CD4-positive, alpha-beta T cell treated with Interleukin-2 at 100 ng/mL for 4 hours (primary cell): ENCODE measurements at places on chromosomes 4 and X.

DNA sequence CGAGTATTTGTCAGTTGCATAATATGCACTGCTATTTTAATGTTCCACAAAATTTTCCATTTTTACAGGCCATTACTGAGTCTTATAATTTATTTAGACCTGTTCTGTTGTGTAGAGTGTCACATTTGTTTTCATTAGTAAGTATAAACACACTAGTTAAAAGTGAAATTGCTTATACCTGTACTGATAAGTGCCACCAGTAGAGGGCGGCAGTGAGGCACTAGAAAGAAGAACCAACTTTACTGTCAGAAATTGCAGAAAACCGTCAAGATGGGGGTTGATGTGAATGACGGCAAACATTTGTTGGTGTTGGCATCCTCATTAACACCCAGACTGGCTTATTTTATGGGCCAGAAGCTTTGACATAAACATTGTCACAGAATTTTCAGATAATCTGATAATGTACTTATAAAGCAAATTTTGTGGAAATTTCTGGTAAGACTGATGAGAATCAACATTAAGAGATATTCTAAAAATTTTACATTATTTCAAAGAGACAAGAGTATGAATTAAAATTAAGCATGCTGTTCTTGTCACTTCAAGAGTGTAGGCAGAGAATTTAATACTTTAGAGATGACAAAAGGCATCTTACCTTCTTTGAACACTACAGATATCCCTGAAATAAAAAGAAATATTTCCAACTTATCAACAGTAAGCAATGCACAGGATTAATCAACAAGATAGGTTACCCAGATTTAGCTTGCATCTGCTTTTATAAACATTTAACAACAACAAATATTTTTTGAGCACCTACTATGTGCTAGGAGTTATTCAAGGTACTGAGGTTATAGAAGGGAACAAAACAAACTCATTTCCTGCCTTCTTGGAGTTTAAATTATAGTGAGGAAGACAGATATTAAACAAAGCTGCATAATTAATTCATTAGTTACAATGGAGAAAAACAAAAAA is 24.9 kb downstream of the ALPK1 start:
- DNase-seq, result peak; percentile 88

GRCh38 chrX:135194684-135195083 is 23.5 kb upstream of the CT55 start:
- no peak for DNase-seq

DNA sequence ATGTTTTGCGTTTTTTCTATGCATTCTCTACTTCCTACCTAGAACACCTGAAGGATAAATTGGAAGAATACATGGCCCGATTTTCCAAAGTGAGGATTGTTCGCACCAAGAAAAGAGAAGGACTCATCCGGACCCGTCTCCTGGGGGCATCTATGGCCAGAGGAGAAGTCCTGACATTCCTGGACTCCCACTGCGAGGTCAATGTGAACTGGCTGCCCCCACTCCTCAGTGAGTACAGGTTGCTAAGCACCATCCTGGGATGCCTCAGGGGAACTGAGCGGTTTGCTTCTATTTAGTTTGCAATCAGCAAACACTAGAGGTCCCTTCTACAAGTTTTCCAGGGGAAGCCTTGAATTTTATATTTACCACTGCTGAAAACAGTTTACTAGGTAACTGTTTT is 359.3 kb upstream of the GALNT7 start:
- DNase-seq, result no peak

GRCh38 chrX:8730812-8731558 is 952 bp downstream of the ANOS1 start:
- DNase-seq, result no peak

GRCh38 chrX:120732879-120733278 is 103.0 kb upstream of the C1GALT1C1 start:
- DNase-seq, result no peak

DNA sequence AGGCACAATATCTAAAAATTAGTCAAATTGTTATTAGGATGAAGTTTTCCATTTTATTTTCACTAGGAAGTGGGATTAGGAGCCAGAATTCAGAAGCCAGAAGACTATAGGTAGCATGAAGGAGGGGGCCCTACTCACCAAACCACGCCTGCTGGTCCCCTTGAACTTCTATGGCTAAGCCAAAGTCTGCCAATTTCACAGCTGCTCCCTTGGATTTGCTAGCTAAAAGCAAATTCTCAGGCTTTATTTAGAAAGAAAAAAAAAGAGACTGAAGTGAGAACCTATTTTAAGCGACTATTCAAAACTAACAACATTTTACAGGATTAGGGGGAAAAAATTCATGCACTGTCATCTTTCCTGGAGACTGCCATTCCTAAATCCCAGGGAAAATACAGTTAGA is 224.3 kb downstream of the CAMK2D start:
- no peak for DNase-seq

GRCh38 chr4:105714071-105714521 is 5.5 kb downstream of the GSTCD start:
- no peak for DNase-seq

DNA sequence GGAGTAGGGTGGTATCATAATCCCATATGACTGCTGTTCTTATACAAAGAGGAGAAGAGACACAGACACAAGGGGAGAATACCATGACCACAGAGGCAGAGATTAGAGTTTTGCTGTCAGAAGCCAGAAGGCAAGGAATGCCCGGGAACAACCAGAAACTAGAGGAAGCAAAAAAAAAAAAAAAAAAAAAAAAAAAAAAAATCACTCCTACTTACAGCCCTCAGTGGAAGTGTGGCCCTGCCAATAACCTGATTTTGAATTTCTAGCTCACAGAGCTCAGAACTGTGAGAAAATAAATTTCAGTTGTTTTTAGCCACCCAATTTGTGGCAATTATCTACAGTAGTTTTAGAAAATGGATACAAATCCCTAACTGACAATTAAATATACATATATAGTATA is 30.4 kb upstream of the UBE2NL start:
- DNase-seq, result no peak

- DNase-seq, result no peak
Measured at GRCh38 chr4:106339431-106339830, 23.1 kb downstream of the AIMP1 start.

DNA sequence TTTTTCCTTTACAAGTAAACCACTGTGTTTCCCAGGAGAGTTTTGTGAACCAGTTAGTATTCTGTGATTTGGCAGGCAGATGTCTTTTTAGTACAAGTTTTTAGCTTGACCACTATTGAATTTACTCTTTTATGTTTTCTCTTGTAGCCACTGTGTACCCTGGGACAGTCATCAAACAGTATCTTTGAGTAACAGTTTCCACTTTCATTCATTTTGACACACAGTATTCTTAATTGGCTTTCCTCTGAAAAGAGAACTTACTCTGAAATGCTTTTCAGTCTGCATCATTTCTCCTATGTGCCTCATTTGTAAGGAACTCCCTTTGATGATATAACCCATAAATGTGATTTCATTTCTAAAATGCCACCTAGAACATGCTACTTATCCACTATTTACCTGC is 476.5 kb downstream of the PDGFC start:
- DNase-seq, result no peak

- DNase-seq, result no peak
Measured at GRCh38 chr4:141388481-141388880, 167.8 kb downstream of the ZNF330 start.

GRCh38 chrX:39725114-39725513 is 372.6 kb downstream of the BCOR start:
- DNase-seq, result no peak

GRCh38 chr4:152605641-152606335 is 69.9 kb upstream of the FBXW7 start:
- no peak for DNase-seq

- peak; percentile 92 for DNase-seq
Measured at GRCh38 chr4:38319456-38320342, 344.3 kb upstream of the KLF3 start.

- no peak for DNase-seq
Measured at GRCh38 chr4:35538807-35539206, 705.5 kb downstream of the ARAP2 start.

GRCh38 chr4:144611850-144612249 is 34.1 kb upstream of the HHIP start:
- no peak for DNase-seq

DNA sequence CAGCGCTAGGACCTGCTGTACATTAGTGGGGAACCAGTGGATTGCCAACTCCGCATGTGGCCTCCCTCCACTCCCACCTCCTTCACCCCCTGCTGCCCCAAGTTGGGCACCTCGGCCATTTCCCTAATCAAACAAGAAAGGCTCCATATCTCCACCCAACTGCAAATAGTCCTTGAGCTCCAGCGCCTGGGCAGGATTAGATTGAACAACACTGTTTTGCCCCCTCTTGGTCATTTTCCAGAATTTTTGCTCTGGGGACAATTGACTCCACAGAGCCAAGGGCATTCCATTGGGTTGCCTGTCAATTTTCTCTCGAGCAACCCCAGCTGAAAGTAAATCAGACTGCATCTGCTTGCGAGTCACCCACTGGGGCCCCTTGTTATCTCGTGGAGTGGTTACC is 29.6 kb downstream of the CXCL13 start:
- DNase-seq, result no peak

- peak; percentile 75 for DNase-seq
Measured at GRCh38 chr4:121307445-121308327, 73.1 kb downstream of the QRFPR start.

DNA sequence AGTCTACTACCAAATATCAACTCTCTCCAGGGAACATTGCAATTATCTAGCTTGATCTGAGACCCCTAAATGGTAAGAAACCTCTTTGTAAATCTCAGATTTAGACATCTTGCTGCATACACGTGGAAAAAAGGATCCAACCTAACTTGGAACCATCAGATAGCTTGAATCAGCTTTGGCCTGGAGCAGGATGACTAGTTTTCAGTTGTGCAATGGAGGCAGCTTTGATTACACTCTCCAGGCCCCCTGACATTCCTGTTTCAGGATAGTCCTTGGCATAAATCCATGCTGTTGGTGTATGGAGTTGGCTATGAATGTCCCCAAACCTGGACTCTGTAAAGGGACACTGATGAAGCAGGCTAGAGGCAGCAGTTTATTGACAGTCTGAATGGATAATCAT is 1061.9 kb upstream of the TENM3 start:
- DNase-seq, result no peak

GRCh38 chr4:123159479-123159878 is 237.1 kb upstream of the NUDT6 start:
- DNase-seq, result no peak

DNA sequence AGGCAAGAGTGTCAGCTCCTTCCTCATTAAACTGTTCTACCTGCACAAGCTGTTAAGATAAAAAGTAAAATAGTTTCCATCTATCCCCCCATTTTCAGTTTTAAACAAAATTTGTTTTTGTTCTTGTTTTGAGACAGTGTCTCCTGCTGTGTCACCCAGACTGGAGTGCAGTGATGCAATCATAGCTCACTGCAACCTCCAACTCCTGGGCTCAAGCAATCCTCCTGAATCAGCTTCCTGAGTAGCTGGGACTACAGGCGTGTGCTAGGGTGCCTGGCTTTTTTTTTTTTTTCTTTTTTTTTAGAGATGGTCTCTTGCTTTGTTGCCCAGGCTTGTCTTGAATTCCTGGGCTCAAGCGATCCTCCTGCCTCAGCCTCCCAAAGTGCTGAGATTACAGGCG is 105.4 kb downstream of the HS6ST2 start:
- no peak for DNase-seq

DNA sequence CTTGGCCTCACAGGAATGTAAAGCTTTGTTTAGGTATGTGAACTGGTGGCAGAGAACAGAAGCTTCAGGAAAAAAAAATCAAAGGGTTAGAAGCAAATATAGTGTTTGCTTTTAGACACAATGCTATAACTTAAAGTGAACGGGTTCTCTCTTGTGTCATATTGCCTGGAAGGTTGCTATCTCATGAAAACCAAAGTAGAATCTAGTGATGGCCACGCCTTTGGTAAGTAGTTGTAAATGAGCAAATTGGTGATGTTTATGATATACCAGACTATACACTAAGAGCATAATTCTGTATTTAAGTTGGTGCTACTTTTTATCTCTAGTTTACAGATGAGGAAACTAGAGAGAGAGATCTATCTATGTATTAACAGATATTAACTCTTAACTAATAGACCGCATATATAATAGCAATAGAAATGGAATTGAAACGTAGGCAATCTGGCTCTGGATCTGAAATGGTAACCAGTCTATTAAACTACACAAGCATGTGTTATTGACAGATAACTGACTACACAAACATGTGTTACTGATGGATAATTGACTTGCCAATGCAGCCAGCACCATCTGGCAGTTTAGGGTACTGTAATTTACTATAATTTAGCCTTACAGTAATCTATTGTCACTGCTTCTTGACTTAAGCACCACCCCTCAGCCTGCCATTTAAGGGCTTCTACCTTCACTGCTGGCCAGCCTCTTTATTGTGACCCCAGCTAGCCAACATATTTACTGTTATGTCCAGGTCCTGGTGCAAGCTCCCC is 40.8 kb downstream of the HCCS start:
- DNase-seq, result no peak

DNA sequence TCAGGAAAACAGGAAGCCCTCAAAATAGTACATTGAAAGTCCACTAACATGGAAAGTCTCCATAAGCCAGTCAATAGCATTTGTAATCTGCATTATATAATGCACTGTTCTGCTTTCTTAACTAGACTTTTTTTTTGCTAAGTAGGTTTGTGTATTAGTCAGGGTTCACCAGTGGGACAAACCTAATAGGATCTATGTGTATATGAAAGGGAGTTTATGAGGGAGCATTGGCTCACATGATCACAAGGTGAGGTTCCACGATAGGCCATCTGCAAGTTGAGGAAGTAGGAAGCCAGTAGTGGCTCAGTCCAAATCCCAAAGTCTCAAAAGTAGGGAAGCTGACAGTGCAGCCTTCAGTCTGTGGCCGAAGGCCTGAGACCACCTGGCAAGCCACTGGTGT is 116.0 kb downstream of the MXRA5 start:
- no peak for DNase-seq

GRCh38 chrX:130758072-130758471 is 144.9 kb downstream of the ENOX2 start:
- no peak for DNase-seq

DNA sequence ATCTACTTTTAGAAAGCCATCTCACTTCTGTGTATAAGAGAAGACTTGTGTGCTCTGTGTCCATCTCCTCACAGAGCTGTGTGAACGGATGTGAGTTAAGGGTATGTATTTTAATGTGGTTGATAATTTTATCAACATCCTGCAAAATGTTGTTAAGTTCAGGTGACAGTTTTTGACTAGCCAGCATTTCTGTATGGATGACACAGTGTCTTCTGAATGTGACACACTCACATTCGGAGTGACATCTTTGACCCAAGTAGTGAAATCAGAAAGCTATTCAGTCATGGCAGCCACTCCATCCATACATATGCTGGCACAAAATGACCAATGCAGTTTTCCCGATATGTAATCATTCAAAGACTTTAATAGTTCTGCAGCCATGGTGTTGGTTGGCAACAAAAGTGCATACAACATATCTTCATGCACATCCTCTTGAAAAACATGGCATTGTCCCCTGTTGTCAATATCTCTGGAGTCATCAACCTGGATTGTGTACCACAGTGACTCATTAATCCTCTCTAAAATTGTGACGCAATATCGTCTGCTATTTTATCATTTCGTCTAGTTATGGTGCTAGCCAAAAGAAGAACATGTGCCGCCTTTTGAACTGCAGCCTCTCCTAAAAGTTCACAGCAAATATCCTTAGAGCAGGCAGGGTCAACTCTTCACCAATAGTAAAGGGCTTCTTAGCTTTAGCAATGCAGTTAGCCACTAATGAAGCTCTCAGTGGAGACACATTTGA is 6.8 kb upstream of the FGF2 start:
- DNase-seq, result no peak
